SW480 (cell line): ENCODE measurements at places on chromosomes 3 and 15.

DNA sequence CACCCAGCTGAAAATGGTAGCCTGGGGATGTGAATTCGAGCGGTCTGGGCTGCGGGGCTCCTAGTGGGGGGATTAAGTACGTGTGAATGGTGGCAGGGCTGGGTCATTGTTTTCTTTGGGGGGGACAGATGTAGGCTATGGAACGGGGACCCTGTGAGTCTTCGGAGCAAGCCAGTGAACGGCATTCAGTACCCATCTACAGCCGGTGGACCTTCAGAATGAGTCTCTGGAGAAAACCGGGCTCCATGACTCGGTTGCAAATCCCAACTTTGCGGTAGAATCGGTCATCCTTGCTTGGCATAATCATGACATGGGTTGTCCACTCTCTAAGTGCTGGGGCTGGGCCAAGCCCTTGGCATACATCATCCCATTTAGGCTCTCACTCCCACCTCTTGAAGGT is 7.2 kb upstream of the EOMES start:
- DNase-seq = no peak

GRCh38 chr15:85692873-85693272 is 101.9 kb downstream of the KLHL25 start:
- no peak for DNase-seq

- DNase-seq = no peak
Observed at GRCh38 chr3:56720849-56721248, 37.8 kb upstream of the TASOR start.

DNA sequence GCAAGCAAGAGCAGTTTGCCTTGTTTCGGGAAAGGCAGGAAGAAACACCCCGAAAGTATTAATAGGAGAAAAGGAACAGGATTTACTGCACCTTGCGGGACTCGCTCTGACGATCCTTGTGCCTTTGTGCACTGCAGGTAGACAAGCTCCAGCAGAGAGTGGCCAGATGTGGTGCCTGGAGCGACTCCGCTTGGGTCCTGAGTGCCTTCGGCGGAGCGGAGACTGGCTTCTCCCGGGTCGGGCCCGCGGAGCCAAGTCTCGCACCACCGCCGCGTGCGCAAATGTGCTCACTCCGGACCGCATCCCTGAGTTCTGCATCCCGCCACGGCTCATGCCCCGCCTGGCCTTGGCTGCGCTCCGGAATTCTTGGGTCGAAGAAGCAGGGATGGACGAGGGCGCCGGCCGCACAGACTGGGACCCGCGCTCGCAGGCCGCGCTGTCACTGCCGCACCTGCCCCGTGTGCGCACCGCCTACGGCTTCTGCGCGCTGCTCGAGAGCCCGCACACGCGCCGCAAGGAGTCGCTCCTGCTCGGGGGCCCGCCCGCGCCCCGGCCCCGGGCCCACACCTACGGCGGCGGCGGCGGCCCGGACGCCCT is 769 bp downstream of the C2CD4A start:
- DNase-seq = peak; percentile 25

DNA sequence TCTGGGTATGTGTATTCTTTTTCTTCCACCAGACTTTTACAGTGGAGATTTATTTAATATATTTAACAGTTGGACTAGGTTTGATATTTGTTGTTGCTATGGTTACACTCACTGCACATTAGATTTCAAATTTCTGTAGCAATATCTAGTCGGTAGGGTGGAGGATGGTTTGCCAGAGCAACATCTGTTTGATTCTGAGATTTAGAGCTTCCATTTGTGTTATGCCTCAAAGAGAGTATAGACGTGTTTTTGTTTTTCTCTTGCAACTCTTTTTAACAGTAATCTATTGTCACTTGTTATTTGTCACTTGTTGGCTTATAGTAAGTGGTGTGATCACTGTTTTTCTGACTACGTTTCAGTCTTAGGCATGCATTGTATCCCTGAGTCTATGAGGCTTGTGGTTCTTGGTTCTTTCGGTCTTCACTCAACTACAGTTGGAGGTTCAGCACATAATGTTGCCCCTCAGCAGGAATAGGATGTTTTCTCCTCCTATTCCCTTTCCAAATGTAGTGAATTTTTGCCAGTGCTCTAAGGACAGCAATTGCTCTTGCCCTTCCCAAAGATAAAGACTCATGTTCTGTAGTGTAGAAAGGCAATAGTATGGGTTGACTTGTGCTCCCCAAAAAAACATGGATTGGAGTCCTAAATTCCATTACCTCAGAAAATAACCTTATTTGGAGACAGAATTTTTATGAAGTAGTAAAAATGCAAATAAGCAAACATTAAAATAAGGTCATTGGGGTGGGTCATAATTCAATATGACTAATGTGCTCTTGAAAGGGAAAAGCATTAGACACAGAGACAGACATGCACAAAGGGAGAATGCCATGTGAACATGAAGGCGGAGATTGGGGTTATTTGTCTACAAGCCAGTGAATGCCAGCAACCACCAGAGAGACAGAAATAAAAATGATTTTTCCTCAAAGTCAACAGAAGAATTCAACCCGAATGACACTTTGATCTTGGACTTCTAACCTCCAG is 692.1 kb downstream of the DIPK2A start:
- no peak for DNase-seq

- DNase-seq = no peak
Observed at GRCh38 chr3:8884630-8885290, 78.5 kb downstream of the RAD18 start.

GRCh38 chr3:53255423-53255774 is 423 bp downstream of the TKT start:
- peak; percentile 38 for DNase-seq

- no peak for DNase-seq
Observed at GRCh38 chr3:75983609-75984290, 198.4 kb upstream of the ZNF717 start.

DNA sequence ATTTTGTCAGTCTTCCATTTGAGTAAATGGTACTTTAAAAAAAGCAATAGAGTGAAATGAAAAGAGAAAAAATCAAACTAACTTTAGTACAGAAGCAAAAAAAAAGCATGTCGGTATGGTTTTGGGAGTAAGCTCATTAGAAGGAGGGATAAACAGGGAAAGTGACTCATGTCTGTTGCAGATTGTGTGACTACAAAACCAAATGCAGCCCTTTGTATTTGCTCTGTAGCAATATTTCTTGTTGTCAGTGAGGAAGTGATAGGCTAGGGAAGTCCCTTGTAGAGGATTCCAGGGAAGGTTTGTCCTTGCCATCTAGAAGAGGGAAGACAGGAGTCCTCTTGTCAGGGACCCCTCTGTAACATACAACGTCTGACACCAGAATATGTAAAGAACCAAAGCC is 150.5 kb upstream of the POU1F1 start:
- peak; percentile 7 for DNase-seq

GRCh38 chr15:82062479-82063454 is 16.9 kb upstream of the MEX3B start:
- no peak for DNase-seq

GRCh38 chr15:68372291-68372811 is 59.6 kb downstream of the ITGA11 start:
- DNase-seq = peak; percentile 40

DNA sequence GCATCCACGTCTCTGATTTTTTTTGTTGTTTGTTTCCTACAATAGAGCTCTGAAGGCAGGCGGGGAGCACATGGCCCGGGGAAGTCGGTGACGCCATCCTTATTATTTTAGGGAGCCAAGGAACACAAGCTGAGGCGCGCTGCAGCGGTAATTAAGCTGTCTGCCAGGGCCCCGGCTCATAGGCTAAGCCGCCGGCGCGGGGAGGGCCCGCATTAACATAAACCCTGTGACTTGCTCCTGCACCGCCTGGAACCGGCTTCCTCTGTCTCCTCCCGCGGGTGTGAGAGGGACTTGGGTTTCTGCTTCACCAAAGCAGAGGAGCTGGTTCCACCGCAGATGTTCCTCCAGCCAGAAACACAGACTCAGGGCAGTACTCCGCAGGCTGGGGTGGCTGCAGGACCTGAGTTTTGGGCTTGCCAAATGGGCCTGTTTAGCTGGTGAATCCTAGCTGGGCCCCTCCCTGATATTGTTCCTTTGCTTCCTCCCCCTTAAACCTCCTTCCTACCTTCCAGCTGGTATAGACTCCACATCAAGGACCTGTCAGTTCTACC is 25.3 kb downstream of the ANP32A start:
- no peak for DNase-seq

GRCh38 chr3:146780251-146780650 is 175.1 kb upstream of the PLSCR5 start:
- DNase-seq = no peak

DNA sequence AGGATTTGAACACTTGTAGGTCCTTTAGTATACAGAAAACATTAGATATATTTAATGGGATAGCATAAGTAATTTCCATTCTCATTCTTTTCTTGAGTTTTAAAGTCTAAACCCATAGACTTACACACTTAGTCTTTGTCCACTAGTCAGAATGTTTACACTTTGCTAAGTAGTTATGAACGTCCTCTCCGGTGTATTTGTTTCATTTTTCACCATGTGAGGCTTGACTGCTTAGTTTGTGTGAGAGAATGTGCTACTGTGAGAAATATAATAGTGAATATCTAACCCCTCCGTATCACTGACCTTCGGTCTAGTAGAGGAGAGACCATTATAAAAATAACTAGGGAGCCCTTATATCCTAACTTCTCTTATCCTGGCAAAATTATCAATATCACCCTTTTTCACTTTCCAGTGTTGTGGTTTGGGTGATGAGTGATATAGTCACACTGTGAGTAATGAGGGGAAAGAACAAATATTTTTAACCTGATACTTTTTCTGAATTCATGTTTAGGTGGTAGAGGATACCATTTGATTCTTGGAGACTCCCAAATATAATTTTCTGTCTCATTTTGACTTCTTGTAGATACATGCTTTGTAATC is 122.4 kb downstream of the UBE2E2 start:
- no peak for DNase-seq
